Inflammatory macrophage treated with lipopolysaccharide for 4 hours (primary cell): ENCODE measurements at places on chromosomes 12 and 14.

DNA sequence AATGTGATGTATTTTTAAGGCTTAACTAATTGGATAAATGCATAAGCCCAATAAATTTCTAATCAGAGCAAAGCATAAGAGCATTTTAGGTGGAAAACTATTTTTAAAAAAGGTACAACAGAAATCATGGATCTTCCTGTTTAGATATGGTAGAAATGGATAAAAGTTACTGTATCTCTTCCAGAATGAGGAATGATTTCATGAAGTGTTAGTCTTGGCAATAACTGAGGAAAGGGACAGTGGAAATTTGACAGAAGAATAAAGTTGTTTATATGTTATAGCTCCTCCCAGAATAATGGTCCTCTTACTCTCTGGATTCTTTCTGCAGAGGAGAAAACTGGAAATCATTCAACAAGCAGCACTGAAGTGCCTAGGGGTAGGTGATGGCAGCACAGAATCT lies 32.4 kb upstream of the BMAL2 start:
- DNase-seq = no peak

DNA sequence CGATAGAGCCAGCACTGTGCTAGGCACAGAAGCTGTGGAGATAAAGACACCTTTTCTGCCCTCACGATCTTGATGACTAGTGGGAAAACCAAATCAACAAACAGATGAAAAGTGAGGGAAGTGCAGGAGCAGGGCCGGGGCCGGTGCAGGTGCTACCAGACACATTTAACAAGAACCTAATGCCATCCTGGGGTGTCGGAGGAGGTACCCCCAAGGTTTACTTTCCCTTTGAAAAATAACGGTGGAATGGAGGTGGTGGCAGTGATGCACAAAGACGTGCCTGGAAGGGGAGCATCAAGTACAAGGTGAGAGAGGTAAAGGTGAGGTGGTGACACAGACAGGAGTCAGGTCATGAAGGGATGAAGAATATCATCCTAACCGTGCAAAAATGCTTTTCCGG lies 22.1 kb downstream of the SLC6A13 start:
- DNase-seq = no peak

DNA sequence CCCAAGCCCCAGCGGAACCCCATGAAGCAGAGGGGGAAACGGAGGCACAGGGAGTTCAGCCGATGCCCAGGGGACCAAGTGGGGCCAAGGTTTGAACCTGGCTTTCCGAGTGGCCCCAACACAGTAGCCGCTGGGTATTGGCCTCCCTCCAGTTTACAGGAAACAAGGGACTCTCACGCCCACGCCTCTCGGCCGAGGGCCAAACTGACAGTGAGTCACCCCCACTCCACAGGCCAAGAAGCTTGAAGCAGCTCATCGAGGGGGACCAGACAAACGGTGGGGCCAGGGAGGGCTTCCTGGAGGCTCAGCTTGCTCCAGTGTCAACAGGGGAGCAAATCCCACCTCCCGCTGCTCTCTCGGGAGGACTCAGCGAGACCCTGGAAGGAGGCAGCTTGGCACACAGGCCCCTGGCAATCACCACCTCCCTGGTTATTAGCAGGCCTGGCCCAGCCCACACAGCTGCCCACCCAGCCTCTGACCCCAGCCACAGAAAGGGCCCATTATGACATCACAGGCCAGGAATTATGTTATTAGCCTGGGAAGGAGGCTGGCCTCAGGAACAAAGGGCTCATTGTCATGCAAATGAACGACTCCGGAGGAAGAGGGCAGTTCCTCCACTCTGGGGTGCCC lies 54.6 kb downstream of the NCOR2 start:
- peak; percentile 93 for DNase-seq

DNA sequence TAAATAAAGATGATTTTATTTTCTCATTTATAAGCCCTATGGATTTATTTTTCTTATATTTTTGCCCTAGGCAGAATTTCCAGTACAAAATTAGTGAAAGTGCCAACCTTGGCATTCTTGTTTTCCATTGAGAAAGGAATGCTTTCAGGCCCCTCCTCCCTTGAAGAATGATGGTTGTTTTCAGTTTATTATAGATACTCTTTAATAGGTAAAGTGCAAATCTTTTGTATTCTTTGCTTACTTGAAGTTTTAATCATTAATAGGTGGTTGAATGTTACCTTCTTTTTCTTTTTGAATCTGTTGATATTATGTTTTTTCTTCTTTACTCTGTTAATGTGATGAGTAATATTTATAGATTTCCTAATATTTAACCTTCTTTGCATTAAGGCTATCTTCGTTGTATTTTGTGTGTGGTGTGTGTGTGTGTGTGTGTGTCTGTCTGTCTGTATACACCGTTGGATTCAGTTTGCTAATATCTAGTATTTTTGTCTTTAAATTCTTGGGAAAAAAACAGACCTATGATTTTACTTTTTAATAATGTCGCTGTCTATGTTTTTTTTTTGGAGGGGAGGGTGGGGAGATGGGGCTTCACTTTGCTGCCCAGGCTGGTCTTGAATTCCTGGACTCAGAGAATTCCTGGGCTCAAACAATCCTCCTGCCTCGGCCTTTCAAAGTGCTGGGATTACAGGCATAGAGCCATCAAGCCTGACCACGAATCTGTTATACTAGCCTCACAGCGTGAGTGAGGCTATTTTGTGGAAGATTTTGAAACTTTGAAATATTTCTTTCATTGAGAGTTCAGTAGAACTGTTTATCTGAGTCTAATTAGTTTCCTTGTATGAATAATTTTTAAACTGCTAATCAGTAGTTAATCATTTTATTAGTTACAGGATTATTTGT lies 13.5 kb downstream of the SRGAP1 start:
- no peak for DNase-seq

GRCh38 chr14:73833530-73834260 lies 17.9 kb upstream of the PTGR2 start:
- DNase-seq = no peak

- DNase-seq = no peak
Measured at GRCh38 chr12:127438512-127439244, 828.3 kb upstream of the TMEM132C start.

DNA sequence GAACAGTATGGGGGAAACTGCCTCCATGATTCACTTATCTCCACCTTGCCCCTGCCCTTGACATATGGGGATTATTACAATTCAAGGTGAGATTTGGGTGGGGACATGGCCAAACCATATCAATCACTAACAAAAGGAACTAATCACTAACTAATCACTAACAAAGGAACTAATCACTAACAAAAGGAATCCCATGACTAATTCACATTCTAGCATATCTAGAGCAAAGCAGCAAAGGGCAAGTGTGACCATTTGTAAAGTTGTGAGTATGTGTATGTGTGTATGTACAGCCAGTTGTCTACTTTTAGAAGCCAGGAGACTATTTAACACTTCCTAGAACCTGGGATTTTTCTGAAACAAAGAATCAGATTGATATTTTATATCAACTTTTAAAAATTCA lies 30.9 kb upstream of the PCED1B start:
- DNase-seq = no peak

DNA sequence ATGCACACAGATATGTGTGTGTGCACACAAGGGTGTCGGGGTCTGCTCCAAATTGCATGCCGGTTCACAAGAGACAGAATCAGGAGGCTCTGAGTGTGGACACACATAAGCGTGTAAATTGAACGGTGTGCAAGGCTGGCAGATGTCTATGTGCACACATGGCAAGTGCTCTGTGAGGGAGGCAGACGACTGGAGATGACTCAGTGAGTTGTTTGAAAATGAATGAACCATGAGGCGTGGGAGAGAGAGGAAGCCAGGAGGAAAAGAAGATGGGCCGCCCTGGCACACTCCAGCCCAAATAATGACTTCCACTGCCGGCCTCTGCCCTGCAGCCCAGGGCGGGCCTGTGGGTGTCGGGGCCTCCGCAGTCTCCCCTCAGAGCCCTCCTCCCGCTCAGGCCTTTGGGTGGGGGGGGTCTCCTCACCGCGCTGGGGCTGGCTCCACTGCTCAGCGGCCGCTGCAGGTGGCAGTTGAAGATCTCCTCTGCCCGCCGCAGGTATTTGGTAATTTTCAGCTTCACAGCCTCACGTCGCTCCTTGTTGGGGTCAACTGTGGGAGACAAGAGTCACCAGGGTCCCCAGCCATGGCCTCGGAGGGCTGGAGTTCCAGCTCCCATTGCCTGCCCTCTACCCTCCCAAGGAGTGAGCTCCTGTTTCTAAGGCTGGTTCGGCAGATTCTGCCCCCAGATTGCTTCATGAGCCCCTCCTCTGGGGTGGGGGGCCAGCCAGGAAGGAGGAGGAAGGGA lies 3.5 kb downstream of the RPS6KL1 start:
- peak; percentile 35 for DNase-seq
